ENCODE measurements at places on chromosomes 5 and 9. TPM values are rescaled to one million over a fixed set of nuclear protein-coding genes. Genes with fewer than 3 reads are reported as not detected.

- H3K4me3 ChIP-seq = no peak overlapping the region
- no peaks in the 10 kb centered on the region for H3K27me3 ChIP-seq
- DNase-seq = no peak
- no peak overlapping the region for H3K27ac ChIP-seq
- H3K4me1 ChIP-seq = no peaks in the 10 kb centered on the region
Measured at GRCh38 chr9:25418974-25419373, 259.3 kb downstream of the TUSC1 start.

GRCh38 chr5:111636736-111637135 is 120.3 kb downstream of the NREP start:
- H3K27me3 ChIP-seq = peaks cover 5% of the 10 kb centered on the region
- no peaks in the 10 kb centered on the region for H3K4me1 ChIP-seq
- DNase-seq = no peak

The ATOX1 gene
- total RNA-seq = 83.1 TPM

GRCh38 chr9:83588256-83588655 is 34.7 kb upstream of the IDNK start:
- DNase-seq = no peak
- H3K4me3 ChIP-seq = no peak overlapping the region
- no peaks in the 10 kb centered on the region for H3K27me3 ChIP-seq
- H3K36me3 ChIP-seq = peaks cover 7% of the 10 kb centered on the region
- peaks cover 7% of the 10 kb centered on the region for H3K4me1 ChIP-seq
- H3K27ac ChIP-seq = no peak overlapping the region

DNA sequence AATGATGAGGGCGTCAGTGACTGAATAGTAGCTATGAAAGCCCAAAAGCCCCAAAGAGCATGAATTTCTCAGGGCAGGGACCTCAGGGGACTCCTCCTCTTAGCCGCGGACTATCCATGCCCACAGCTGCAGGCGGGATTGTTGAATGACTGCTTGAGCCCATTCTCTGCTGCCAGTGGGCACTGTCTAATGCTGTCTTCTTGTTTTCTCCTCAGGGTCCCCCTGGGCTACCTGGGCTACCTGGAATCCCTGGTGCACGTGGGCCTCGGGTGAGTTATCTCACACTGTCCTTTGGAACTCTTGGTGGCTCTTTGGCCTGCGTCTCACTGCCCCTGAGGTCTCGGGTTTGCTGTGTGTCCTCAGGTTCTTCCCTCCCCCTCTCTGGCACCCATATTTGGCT is 22.7 kb downstream of the COL27A1 start:
- no peak overlapping the region for H3K27ac ChIP-seq
- no peak for DNase-seq
- no peak overlapping the region for H3K4me3 ChIP-seq
- no peaks in the 10 kb centered on the region for H3K27me3 ChIP-seq

- no peak overlapping the region for H3K4me3 ChIP-seq
- H3K36me3 ChIP-seq = no peaks in the 10 kb centered on the region
- no peak for DNase-seq
- H3K4me1 ChIP-seq = no peaks in the 10 kb centered on the region
- no peak overlapping the region for H3K27ac ChIP-seq
Measured at GRCh38 chr5:81924442-81924841, 47.4 kb upstream of the ATG10 start.

- DNase-seq = no peak
- H3K4me1 ChIP-seq = no peaks in the 10 kb centered on the region
- no peak overlapping the region for H3K27ac ChIP-seq
- H3K27me3 ChIP-seq = peaks cover 3% of the 10 kb centered on the region
- H3K36me3 ChIP-seq = no peaks in the 10 kb centered on the region
Measured at GRCh38 chr9:36894695-36895310, 139.3 kb downstream of the PAX5 start.

The FGD3 gene
- 47.7 TPM for total RNA-seq

Data from activated CD4-positive, alpha-beta memory T cell treated with anti-CD3 and anti-CD28 coated beads for 36 hours (primary cell).